ENCODE measurements at places on chromosomes 1 and 21.
A peak's percentile ranks its signal among the peaks of the same experiment; 100 is the strongest.

GRCh38 chr1:179794669-179795068 lies 51.6 kb downstream of the FAM163A start:
- peak; percentile 4 for DNase-seq

DNA sequence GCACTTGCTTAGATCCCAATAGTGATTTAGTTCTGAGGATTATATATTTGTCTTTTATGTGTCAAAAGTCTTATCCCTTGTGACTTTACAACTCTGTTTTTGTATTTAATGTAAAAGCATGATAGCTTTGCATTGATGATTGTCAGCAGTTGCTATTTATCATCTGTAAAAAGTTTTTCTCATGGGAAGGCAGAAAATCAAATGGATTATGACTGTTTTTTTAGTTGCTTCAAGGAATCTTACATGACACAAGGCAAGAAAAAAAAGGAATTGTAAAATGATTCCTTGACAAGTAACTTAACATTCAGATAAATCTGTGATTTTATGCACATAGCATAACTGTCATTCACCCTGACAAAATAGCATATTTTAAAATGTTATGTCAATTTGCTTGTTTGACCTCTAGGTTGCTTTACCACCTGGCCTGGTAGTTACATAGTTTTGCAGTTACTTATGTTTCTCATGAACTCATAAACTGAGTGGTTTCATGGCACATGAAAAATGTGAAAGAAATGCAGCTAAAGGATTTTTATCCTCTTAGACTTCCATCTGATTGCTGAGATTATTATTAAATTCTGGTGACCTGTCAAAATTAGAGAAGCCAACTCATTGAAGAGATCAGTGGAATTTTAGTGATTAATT lies 622.6 kb downstream of the ADGRL2 start:
- no peak for DNase-seq

DNA sequence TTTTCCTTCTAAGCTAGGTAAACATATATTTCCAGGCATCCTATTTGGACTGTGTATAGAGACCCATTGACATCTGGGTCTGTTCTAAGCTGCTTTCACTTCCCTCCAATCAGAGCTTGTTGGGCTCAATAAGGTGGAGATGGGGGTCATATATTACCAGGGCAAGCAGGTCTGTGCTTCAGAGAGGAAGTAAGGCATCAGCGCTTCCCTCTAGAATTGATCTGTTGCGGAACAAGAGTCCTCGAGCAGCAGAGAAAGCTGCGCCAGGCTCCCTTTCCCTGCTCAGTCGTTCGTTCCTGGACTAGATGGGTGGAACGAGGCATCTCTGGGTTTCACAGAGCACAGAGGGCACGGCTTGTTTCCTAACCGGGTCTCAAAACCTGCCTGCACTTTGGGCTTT lies 63.5 kb downstream of the DISC1 start:
- DNase-seq, result peak; percentile 56

DNA sequence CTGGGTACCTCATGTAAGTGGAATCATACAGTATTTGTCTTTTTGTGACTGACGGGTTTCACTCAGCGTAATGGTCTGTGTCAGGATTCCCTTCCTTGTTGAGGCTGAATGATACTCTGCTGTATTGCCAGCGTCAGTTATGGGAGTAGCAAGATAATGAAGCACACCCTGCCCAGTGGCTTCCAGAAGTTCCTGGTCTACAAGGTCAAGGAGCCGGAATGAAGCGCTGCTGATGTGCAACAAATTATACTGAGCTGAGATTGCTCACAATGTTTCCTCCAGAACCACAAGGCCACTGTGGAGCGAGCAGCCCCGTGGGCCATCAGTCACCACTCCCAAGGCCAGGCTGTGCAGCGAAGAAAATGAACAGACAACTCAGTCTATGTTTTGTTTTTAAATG lies 24.0 kb upstream of the TDRD10 start:
- DNase-seq, result no peak

GRCh38 chr1:33336580-33336979 lies 15.7 kb upstream of the A3GALT2 start:
- DNase-seq, result peak; percentile 96

DNA sequence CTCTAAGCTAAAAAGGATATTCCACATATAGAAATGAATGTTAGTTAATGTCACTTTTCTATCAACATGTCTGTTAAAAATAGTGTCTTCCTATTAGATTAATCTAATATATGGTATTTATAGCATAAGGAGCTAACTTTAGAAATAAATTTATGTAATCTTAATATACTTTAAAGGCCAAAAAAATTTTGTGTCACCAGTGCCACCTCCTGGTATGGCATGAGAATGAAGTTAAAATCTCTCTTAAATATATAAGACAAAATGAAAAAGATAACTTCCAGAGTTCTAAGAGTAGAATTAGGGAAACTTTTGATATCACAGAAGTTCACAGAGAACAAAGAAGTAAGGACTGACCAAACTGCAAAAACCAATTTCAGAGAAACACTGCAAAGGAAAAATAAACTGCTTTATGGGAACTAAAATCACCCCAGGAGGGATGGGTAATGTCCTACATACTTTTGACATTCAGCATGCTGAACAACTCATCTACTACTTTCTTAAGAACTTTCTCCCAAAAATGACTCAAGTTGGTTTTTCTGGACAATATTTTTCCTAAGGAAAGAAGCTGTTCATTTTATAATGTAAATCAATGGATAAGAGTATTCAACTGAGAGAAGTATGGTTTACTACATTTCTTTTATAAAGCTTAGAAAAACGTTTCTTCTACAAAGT lies 82.8 kb downstream of the TRIM33 start:
- peak; percentile 7 for DNase-seq

All from NCI-H2171 treated with DMSO at 0.1 percent for 48 hours (cell line).